ENCODE measurements at places on chromosomes 12 and 14.

DNA sequence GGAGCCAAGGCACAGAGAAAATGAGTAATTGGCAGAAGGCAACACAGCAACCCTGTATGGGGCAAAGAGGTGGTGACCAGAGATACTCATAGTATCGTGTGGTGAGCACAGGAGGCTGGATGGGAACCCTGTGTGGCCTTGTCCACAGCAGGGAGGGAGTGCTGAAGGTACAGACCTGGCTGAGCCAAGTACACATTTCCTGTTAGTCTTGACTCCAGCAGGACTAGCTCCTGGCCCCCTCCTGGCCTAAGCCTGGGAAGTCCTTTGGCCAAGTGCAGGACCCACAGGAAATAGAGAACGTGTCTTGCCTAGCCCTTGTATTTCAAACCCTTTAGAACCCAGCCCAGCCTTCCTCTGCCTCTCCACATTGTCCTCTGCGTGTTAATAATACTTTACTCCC lies 289.8 kb upstream of the PWP1 start:
- peak; percentile 56 for DNase-seq

DNA sequence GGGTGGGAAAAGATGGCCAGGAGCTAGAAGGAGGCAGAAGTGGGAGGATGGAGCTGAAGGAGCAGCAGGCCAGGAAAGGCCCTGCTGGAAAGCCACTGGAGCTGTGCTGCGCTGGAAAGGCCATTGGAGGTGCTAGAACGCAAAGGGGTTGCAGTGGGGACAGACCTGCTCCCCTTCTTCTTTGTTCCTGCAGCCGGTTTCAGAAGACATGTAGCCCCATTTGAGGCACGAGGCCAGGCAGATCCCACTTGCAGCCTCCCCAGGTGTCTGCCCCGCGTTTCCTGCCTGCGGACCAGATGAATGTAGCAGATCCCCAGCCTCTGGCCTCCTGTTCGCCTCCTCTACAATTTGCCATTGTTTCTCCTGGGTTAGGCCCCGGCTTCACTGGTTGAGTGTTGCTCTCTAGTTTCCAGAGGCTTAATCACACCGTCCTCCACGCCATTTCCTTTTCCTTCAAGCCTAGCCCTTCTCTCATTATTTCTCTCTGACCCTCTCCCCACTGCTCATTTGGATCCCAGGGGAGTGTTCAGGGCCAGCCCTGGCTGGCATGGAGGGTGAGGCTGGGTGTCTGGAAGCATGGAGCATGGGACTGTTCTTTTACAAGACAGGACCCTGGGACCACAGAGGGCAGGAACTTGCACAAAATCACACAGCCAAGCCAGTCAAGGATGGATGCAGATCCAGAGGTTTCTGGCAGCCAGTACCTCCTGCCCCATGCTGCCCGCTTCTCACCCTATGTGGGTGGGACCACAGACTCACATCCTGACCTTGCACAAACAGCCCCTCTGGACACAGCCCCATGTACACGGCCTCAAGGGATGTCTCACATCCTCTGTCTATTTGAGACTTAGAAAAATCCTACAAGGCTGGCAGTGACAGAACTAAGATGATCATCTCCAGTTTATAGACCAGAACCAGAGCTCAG lies 2.3 kb upstream of the GPR162 start:
- no peak for DNase-seq

DNA sequence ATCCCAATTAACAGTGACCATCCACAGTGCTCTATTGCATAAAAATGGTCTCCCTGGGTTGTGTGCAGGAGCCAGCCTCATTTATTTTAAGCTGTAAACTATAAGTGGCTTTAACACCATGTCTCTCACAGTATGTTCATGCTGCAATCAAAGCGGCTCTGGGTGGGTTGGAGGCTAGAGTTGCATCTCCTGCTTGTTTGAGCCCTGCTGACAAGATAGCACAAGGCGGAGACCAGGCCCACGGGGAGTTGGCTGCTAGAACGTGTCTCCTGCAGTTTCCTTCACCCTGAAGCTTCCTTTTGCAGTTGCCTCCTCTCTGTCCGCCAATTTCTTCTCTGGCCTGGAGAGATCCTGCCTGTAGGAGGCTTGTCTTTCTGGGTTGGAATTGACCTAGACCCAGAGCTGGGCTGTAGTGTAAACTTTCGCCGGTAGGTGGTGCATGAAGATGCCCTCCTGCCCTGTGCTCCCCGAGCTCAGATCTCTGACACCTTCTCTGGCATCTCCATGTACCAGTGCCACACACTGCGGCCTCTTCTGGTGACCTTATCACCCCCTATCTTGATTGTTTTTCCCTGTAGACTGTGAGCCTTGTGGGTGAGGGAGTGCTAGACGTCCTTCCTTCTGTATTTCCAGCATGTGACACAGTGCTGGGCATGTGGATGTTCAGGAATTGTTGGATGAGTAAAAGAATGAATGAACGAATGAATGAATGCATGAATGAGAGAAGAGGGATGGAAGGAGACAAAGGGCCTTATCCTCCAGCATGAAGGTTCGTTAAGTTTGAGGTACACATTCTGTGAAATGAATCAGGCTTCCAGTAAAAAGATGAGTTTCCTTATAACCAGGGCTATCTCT lies 10.4 kb downstream of the OTUB2 start:
- peak; percentile 52 for DNase-seq

DNA sequence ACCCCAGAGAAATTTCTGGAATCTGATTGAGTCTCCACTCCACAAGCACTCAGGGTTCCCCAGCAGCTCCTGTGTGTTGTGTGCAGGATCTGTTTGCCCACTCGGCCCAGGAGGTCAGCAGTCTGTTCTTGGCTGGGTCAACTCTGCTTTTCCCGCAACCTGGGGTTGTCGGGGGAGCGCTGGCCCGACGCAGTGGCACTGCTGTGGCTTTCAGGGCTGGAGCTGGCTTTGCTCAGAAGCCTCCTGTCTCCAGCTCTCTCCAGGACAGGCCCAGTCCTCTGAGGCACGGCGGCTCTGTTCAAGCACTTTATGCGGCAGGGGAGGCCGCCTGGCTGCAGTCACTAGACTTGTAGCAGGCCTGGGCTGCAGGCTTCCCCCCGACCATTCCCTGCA lies 23.7 kb downstream of the P2RX4 start:
- no peak for DNase-seq

DNA sequence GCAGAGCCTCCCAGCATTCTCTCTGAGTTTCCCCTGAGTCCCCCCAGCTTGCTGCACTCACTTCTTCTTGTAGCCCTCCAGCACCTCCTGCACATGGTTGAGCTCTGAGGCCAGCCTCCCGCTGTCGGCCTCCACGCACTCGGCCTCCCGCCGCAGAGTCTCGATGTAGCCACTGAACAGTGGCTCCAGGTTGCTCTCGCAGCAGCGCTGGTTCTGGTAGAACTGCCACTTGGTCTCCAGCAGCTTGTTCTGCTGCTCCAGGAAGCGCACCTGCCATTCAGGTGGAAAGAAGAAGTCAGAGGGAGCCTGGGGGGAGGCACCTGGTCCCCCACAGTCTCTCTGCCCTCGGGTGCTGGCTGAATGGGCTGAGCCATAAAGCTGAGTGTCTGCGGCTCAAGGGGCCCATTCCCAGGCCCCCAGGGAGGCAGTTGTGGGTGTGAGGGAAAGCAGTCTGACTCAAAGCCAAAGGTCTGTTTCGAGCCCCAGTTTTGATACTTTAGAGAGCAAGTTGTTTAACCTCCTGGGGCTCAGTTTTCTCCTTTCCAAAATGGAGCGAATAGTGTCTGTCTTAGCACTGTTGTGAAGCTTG lies 2.3 kb downstream of the KRT85 start:
- DNase-seq = no peak

DNA sequence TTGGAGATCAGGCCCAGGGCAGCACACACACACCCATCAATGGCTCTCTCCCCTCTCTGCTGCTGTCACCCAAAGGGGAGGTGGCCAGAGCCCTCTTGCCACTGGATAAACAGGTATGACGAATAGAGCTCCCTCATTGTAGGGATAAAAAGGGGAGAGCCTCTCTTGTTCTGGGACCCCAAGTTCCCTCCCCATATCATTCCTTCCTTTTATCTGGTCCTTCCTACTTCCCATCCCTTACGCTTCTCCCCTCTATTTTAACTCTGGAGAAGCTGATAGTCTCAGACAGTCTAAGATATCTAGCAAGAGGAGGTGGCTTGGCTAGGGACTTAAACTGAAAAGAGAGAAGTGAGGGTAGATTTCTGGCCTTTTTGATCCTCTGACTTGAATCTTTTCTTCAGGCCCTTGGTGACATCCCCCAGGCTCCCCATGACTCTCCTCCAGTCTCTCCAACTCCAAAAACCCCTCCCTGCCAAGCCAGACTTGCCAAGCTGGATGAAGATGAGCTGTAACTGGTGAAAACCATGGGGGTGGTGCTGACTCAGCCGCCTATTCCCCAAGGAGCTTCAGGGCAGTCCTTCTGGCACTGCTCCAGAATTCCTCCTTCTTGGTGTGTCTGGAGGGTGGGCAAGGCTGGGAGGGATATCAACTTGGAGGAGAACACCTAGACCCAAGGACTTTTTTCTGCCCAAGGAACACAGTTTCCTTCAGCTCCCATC lies 5.3 kb downstream of the ARHGEF25 start:
- no peak for DNase-seq

- DNase-seq = no peak
Measured at GRCh38 chr12:738712-739111, 13.7 kb upstream of the WNK1 start.

DNA sequence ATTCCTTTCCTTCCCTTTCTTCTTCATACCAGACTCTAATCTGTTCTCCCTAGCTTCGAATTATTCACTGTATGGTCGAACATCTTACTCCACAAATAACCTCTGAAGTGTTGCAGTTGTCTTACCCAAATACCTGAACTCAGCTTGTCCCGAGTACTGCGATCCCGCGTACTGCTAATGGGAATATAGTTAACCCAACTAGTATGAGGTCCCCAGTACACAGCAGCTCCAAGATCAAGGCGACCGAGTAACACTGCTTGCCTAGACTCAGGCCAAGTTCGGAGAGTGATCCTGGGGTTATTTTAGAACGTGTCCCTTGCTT lies 462 bp upstream of the ETNK1 start:
- no peak for DNase-seq

DNA sequence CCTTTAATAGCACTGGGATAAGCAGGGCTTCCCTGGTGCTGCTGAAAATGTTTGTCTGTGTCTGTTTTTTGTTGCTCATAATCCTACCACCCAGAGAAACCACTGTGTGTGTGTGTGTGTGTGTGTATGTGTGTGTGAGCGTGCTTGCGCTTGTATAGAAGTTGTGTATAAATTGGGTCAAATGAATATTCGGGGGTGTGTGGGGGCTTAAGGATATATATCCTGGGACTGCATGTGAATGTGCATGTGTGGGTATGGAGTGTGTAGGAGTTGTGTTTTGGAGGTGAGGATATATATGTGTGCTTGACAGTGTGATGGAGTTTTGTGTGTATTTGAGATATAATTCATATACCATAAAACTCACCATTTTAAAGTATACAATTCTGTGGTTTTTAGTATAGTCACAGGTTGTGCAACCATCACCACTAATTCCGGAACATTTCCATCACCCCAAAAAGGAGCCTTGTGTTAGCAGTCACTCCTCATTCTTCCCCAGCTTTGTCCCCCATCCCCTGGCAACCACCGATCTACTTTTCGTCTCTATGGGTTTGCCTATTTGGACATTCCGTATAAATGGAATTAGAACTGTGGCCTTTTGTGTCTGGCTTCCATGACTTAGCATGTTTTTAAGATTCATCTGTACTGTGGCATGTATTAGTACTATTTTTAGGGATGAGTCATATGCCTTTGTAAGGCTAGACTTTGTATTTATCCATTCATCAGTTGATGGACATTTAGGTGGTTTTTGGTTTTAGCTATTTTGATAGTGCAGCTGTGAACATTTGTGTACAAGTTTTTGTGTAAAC lies 25.6 kb downstream of the TCTN1 start:
- no peak for DNase-seq

DNA sequence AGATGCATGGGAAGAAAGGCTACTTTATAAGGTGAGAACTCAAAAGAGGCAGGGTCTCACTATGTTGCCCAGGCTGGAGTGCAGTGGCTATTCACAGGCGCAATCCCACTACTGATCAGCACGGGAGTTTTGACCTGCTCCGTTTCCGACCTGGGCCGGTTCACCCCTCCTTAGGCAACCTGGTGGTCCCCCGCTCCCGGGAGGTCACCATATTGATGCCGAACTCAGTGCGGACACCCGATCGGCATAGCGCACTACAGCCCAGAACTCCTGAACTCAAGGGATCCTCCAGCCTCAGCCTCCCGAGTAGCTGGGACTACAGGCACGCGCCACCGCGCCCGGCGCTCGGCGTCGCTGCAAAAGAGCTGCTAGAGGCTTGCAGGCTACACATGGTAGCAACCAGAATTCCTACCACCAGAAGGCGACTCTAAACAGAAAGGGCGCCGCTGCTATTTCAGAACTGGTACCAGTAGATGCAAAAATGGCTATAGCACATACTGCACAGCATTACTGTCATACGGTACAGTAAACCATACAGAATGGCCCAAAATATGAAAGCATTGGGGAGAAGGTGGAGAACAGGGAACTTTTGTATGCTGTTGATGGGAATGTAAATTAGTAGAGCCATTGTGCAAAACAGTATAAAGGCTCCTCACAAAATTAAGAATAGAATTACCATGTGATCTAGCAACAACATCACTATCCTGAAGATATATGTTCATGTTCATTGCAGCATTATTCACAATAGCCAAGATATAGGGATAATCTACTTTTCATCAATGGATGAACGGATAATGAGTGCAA lies 1.2 kb upstream of the NEMF start:
- DNase-seq = peak; percentile 66

DNA sequence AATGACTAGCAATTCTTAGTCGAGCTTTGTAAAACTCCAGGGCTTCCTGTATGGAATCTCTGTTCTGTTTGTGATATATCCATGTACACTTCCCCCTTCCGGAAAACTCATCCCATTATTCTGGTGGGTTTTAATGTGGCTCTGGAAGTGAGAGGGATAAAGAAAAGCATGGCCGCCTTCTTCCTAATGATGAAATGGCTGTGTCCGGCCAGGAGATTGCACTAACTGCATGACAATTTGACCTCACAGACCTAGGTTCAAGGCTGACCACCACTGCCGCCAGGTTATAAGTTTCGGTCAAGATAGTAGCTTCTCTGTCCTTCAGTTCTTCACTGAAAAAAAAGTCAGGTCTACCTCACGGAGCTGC lies 41.0 kb upstream of the NPAS3 start:
- DNase-seq = no peak

- no peak for DNase-seq
Measured at GRCh38 chr14:102178806-102179205, 39.1 kb downstream of the WDR20 start.

DNA sequence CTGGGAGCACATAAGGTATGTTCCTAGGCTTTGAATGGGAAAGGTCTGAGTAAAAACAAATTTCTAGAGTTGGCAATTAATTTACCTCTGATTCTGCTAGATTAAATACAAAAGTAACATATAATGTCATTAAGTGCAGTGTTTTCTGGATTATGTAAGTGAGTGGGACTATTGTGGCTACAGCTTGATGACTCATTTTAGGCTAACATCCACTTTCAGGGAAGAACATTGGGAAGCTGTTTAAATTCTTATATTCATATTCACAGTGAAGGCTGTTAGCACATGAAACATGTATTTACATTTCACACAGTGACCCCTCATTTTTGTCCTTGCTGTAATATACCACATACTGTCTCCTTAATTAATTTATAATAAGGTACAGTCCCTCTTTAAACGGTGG lies 13.2 kb upstream of the BMAL2 start:
- no peak for DNase-seq

Data from DMS153 (cell line).